SJSA1 (cell line): ENCODE measurements at places on chromosomes 6 and 20.

- DNase-seq, result peak; percentile 36
Observed at GRCh38 chr6:130890521-130890971, 63.3 kb downstream of the SMLR1 start.

DNA sequence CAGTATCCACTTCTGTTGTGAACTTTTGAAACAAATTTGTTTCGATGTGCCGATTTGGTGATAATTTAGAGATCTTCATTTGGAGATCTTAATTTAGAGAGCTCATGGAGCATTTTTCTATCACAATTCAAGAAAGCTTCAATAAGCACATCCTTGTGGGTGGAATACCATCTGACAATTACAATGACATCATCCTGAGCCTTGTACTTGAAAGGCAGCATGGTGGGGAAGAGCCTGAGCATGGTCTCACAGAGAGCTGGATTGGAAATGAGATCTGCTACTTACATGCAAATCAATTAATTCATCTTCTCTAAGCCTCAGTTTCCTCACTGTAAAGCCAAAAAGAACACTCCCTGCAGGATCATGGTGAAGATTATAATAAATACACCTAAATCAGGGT, 75.9 kb downstream of the FRK start:
- DNase-seq, result no peak

DNA sequence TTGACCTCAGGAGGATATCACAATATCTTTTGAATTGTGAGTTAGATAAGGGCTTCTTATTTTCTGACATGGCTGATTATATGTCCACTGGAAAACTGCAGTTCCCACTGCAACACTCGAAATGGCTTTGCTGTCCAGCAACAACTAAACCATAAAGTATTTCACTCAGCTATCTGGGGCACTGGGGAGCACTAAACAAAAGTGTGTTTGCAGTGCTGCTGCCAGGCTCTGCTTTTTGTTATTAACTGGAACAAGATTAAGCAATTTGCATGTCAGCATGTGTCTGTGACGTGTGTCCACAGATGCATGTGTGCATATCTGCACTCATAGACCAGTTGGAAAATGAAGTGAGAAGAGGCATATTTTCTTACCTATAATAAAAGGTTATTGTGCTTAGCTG, 107.8 kb upstream of the CCN2 start:
- DNase-seq, result no peak

DNA sequence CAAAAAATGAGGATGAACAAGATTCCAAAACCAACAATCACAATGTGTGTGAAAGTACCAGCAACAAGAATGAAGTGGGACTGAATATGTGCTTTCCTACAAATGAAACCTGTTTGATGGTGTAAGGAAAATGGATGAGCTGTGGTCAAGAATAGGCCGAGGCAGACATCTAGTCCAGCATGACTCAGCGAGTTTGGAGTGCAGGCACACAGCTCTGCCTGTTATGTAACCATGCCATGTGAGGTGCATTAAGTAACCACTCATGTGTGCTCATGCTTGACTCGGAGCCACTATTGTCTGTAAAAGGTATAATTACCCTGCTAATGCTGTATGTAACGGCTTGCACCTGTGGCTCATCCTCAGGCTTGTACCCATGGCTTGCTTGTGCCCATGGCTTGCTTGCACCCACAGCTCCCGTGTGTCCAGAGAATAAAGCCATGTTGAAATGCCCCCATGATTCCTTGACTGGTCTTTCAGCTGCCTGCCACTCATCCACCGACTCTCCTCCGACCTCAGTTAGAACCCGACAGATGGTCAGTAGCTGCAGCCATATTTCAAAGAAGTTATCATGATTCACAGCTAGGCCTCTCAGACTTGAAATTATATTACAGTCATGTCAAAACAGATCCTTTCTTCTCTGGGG, 98.7 kb downstream of the BACH2 start:
- DNase-seq, result no peak

- no peak for DNase-seq
Observed at GRCh38 chr6:31470801-31471200, 27.1 kb upstream of the MICB start.

GRCh38 chr6:55774286-55775028, 100.9 kb downstream of the BMP5 start:
- no peak for DNase-seq

DNA sequence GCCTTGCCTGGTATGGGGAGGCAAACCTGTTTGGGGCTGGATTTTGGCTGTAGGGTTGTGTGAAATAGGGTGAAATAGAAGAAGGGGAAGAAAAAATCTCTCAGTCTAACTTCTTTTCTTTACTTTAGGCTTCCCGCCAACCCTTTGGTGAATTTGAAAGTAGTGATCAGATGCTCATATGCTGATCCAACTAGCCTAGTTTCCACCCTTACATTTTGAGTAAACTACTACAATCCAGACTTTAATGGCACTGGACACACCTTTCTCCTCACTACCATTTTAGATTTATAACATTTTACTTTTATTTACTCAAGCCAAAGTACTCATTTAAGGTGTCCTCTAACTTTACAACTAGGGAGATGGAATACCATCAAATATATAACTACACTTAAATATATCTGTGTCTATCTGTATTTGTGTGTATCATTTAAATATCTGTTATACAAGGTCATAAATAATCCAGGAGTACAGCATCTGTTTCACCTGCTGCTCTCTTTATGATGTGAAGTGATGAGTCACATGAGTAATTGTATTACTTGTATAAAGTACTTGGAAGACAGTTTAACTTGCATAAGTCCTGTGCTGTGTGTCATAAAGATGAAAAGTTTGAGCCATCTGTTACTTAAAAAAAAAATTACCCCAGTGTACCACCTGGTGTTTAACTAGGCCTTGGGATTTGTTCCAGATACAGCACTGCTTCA, 172.1 kb downstream of the CDKAL1 start:
- no peak for DNase-seq

DNA sequence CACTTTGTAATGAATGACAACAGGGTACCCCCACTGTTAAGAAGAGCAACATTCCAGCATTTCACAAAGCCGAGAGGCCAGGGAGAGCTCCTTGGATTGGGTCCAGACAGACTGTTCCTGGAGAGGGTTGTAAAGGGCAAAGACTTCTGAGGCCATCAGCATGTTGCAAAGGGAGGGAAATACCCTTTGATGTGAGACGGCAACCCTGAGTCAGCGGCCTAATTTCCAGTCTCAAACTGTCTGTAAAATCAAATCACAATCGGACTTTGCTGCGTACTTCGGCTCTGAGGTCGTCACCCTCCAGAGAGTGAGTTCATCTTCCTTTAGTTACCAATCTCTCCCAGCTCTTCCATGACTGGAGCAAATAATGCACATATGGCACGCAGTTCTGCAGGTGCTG, 101.0 kb upstream of the DTNBP1 start:
- no peak for DNase-seq

DNA sequence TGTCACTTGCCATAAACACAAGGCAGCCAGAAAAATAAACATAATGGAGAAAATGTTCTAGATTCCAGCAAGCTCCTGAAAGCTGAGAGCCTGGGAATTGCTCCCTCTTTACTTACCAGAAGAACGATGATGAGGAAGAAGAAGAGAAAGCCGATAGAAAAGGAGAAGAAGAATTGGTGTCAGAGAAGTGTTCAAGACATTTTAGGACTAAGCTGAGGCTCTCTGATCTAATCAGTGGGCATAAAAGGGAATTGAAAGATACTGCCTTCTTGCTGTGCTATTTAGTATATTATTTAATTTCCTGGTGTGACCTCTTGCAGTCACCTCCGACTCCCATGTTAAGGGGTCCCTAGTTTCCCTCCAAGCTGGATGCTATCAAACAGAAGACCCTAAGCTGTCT, 316.6 kb upstream of the JARID2 start:
- DNase-seq, result no peak

DNA sequence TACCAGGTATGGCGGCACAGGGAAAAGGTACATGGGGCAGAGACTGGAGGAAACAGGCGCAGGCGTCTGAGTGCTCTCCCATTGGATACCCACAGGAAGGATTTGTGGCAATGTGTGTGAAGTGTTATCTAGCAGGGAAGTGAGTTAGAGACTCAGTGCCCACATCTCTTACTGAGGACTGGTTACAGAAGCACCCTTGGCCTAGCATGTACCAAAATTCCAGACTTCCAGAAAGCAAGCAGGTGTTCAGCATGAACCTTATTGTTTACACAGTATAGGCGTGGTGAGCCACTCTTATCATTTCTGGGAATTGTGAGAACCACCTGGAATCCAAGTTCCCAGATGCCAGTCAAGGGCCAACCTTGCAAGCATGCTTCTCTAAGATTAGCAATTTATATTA, 14.2 kb downstream of the MANBAL start:
- no peak for DNase-seq

DNA sequence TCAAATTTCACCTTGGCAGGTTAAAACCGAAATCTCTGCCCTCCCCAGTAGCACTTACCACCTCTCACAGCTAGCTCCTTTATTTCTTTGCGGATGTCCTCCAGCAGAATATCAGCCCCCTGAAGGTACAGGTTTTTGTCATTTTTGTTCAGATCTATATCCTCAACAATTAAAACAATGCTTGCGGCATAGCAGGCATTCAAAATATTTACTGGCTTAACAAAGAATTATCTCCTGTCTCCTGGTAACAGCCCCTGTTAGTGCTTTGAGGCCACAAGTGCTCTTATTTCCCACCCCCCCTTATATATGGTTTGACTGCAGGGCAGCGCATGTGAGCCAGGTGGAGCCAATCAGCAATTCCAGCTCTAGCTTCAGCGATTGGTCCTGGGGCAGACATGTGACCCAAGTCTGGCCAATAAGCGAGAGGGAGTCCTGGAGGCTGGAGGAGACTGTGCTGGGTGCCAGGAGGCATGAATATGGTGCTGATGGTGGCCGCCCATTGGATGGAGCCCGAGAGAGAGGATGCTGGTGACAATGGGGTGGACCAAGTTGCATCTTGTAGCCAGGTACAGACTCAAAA, 21.0 kb downstream of the SULF2 start:
- DNase-seq, result no peak

DNA sequence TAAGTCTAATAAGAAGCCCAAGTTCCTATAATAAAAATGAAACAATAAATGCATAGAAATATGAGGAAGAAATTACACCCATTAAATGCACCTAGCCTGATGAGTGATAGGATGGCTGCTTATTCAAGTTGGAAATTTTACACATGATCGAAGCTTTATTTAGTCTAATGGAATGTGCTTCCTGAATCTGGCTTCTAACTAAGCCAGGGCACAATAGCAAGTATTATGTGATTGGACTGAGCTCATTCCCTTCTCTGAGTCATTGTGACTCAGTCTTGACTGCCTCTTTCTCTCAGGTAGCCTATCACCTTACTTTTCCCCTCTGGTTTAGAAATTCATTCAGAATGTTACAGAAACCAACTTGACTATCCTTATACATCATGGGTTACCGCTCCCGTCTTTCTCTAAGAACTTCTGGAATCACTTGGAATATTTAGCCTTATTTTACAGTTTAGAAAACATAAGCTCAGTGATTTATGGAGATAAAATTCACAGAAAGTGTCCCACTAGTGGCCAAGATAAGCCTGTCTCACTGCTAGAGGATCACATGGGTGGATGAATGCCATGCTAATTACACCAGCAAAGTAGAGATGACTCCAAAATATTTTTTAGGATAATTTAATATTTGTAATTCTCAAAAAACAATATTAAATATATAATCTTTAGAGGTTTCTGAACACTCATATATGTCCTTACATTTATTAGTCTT, 505.3 kb upstream of the JAG1 start:
- DNase-seq, result peak; percentile 41

DNA sequence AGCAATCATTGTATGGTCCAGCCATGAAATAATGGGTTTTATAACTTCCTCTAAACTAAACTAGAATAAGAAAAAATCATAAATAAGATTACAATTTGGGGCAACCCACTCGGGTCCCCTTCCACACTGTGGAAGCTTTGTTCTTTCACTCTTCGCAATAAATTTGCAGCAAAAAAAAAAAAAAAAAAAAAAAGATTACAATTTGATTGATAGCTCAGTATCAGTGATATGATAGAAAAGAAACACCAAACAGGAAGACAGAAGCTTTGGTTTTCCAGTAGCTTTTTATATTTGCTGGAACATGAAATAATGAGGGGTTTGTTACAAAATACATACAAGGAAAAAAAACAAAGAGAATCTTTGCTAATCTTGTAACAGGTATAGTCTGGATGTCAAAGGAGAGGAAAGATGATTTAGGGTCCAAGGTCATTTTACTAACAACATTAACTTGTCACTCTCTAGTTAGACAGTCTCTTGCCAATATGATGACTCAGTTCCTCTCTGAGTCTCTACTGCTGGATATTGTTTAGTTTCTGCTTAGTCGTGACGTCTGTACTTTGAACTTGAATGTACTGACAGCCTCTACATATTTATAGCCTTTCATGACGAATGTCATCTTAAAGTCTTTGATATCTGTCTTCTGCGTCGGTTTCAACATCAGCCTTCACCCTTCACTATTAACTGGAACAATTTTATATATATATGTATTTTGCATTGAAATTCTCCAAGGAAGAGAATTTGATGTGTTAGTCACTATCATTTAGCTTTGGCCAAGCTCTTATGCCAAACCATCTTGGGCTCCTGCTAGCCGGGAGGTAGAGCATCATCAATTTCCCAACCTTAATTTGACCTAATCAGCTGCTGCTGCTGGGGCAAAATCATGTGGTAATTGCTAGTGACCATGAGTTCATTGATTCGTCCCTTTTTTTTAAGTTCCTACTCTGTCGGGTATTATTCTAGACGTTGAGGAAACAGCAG, 213.1 kb upstream of the STXBP5 start:
- DNase-seq, result no peak

GRCh38 chr6:113271437-113271836, 585.7 kb upstream of the MARCKS start:
- no peak for DNase-seq

DNA sequence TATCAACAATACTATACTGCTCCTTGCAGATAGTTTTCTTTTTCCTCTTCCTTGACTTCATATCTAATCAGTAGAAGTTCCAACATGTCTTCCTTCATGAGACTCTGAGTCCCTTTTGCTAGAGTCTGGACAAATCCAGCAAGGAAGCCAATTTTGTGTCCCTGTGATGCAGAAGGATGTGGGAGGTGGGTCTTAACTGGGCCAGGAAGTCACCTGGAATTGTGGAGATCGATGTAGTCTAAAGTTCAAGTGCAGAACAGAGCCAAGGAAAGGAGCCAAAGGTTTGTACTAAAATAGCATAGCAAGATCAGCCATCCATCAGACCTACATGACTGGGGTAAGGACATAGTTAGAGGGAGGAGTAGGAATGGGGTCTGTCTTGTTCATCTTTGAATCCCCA, 37.6 kb downstream of the SPTLC3 start:
- no peak for DNase-seq

GRCh38 chr6:125832391-125833117, 41.8 kb downstream of the NCOA7 start:
- no peak for DNase-seq

- no peak for DNase-seq
Observed at GRCh38 chr20:45306431-45306982, at the start of gene RBPJL. TSS of gene RBPJL (plus strand) at chr20:45306840. CDS start at chr20:45306923, 83 bp downstream.

DNA sequence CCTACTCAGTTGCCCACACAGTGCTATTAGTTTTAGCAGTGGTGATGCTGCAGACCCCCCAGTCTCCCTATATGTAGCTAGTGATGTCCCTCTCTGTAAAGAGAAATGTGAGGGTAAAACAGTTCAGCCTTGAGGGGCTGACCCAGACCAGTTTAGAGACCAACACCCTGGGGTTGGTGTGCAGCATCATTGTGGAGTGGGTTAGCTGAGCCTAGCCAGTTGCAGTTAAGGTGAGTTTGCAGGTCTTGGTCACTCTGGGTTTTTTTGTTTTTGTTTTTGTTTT, 401 bp upstream of the B3GALT4 start:
- no peak for DNase-seq

GRCh38 chr6:18102783-18103509, 19.5 kb downstream of the NHLRC1 start:
- DNase-seq, result no peak

- DNase-seq, result no peak
Observed at GRCh38 chr6:28764014-28764723, 159.6 kb downstream of the TRIM27 start.
